ENCODE measurements at places on chromosomes 7 and 10.
A peak's percentile ranks its signal among the peaks of the same experiment; 100 is the strongest.

DNA sequence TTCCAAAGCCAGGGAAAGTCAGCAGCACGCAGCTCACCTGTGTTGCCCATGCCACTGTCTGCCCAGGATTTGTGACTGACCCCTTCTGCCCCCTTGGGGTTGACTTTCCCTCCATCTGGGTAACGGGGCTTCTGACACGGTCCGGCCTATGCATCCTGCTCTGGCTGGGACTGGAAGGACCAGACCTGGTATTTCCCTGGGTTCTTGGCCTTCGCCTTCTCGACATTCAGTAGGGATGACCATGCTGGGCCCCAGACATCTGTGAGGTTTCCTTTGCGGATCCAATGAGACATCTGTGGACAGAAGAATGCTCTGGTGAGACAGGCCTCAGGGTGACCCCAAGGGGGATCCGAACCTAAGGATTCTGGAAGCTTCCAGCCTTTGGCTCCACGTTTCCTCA is 34.2 kb upstream of the ZNF716 start:
- no peak for DNase-seq

GRCh38 chr10:50619166-50619565 is 4.6 kb downstream of the SGMS1 start:
- DNase-seq: no peak

- no peak for DNase-seq
Measured at GRCh38 chr10:47225928-47226645, 73.9 kb upstream of the GDF10 start.

GRCh38 chr7:31192986-31193385 is 140.9 kb downstream of the ADCYAP1R1 start:
- DNase-seq: no peak

- no peak for DNase-seq
Measured at GRCh38 chr10:96840841-96841518, 8.9 kb downstream of the LCOR start.

- DNase-seq: no peak
Measured at GRCh38 chr10:129851941-129852640, 112.0 kb downstream of the EBF3 start.

- DNase-seq: no peak
Measured at GRCh38 chr7:98278408-98278807, 3.1 kb upstream of the BRI3 start.

DNA sequence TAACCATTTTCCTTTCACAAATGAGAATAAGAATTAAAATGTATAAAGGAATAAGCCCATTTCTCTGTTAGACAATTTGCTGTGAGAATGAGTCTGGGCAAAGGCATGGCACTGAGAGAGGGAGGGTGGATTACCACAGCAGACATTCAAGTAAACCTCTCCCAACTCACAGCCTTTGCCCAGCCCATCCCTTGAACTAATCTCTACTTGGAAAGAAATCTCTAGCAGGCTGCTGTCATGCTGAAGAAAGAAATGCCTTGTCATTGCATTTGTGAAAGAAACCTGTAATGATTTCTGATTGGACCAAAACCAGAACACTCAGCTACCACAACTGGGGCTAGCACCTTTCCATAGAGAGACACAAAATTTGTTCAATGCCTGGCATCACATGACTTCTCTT is 39.2 kb downstream of the CH25H start:
- no peak for DNase-seq

GRCh38 chr7:133746847-133747246 is 380.3 kb upstream of the LRGUK start:
- no peak for DNase-seq

DNA sequence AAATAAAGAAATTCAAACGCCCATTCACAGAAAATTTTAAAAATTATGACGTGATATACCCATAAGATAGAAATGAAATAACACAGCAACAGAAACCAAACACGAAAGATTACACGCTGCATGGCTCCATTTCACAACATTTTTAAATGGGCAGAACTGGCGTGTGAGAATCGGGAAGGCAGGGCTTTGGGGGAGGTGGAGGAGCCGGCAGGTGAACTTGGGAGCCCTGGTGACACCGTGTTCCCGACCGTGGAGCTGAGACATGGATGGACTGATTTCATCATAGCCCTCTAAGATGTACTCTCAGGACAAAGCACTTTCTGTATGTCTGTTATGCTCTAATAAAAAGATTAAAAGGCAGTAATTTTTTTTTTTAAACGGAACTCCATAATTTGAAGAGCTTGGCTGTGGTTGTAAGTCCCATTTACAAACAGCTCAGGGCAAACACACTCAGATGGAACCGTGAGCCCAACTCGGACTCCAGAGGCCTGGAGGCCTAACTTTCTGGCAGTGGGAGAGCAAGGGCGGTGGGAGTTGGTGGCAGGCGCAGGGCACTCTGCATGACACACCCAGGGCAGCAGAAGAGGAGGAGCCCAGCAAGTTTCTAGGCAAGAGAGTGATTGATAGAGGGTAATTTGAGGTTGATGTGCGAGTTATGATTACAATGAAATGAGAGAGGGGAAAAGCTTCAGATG is 203.4 kb downstream of the MAD1L1 start:
- no peak for DNase-seq

DNA sequence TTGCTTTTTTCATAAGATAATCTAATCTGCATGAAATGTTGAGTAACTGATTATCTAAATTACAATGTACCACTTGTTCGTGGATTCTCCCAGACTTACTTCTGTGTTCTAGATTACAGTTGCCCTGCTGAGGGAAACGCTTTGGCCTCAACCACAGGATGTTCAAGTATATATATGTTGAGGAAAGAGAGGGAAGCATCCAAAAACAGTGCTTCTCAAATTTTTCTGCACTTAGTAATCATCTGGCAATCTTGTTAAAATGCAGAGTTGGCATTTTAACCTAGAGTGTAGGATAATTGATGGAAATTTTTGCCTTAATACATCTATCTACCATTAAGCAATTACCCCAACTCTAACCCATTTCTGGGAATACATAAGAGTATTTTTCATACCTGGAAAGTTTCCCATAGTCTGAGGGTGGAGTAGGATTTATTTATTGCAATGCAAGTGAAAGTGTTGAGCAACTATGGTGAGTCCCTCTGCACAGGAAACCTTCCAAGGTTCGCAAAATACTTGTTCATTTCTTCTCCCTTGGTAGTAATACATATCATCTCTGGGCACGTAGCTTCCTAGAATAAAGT is 59.6 kb upstream of the C1GALT1 start:
- DNase-seq: no peak

- no peak for DNase-seq
Measured at GRCh38 chr7:108372618-108373017, 83.6 kb downstream of the NRCAM start.

- DNase-seq: no peak
Measured at GRCh38 chr7:39691821-39692220, 68.4 kb downstream of the RALA start.

GRCh38 chr7:138000081-138000701 is 1.7 kb downstream of the CREB3L2 start:
- no peak for DNase-seq

GRCh38 chr7:114051871-114052331 is 133.1 kb upstream of the PPP1R3A start:
- DNase-seq: no peak

DNA sequence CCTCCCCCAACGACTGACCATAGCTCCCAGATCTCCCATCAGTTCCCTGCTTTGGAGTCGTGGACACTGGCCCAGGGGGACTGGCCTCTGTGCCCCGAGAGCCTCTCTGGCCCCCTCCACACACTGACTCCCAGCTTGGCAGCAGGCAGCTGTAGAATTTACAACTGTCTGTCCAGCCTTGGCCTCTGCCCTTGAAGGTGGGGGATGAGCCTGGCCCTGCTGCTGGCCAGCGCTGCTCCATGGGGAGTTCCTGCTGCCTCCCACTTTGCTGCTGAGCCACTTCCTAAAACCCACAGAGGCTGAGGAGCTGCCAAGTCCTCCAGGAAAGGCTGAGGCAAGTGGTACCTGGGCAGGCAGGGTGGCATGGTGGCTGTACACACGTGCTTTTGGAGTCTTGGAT is 147.1 kb downstream of the WDR11 start:
- DNase-seq: no peak

- no peak for DNase-seq
Measured at GRCh38 chr10:72037266-72037665, 51.1 kb downstream of the SPOCK2 start.

- DNase-seq: no peak
Measured at GRCh38 chr10:13347043-13347499, 1.0 kb downstream of the SEPHS1 start.

- no peak for DNase-seq
Measured at GRCh38 chr7:43569424-43569823, 13.5 kb upstream of the STK17A start.

GRCh38 chr10:22308390-22308789 is 7.8 kb upstream of the COMMD3 start:
- no peak for DNase-seq

DNA sequence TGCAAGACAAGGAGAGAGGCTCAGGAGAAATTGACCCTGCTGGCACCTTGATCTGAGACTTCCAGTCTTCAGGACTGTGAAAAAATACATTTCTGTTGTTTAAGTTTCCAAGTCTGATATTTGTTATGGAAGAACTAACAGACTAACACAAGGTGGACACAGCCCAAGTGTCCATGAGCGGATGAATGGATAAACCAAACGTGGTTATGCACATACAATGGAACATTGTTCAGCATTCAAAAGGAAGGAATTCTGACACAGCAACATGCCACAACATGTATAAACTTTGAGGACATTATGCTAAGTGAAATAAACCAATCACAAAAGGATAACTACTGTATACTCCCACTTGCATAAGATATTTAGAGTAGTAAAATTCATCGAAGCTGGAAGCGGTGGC is 76.5 kb downstream of the FAM13C start:
- no peak for DNase-seq

DNA sequence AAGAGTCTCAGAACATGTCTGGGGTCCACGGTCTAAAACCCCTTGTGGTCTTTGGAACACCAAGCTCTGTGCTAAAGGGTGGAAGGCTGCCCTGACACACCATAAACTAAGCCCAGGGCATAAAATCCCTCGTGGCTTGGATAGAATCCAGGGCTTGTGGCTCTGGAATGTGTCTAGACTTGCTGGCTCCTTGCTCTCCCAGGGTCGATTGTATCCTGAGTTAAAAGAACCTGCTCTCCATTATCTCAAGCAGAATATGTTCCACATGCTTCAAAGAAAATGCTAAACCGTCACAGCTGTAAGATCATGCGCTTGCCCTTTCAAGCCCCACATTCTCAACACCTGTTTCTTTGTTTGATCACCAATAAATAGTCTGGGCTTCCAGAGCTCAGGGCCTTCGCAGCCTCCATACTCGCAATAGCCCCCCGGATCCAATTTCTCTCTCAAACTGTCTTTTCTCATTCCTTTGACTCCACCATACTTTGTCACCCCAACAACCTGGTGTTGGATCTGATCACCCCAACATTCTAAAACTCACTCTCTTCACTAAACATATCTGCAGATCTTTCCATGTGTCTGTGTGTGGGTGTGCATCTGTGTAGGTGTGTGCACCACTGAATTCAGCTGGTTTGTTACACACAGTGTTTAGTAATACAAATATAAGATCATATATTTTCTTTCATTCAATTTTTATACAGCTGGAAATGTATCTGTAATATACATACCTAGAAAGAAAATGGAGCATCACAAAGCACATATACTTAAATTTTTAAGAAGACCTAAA is 238.5 kb downstream of the ZMYND11 start:
- no peak for DNase-seq

DNA sequence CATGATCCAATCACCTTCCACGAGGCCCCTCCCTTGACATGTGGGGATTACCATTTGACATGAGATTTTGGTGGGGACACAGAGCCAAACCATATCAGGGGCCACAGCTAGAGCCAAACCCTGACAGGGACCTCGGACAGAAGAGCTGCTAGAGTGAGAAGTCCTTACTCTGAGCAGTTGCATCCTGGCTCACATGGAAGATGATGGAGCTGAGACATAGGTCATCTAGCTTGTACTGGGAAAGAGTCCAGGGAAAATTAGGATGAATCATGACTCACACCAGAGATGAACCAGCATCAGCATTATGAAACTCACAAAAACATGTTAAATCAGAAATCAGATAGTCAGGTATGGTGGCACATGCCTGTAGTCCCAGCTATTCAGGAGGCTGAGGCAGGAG is 12.8 kb upstream of the FMC1 start:
- DNase-seq: no peak

GRCh38 chr7:20083781-20084180 is 133.4 kb downstream of the MACC1 start:
- DNase-seq: no peak

DNA sequence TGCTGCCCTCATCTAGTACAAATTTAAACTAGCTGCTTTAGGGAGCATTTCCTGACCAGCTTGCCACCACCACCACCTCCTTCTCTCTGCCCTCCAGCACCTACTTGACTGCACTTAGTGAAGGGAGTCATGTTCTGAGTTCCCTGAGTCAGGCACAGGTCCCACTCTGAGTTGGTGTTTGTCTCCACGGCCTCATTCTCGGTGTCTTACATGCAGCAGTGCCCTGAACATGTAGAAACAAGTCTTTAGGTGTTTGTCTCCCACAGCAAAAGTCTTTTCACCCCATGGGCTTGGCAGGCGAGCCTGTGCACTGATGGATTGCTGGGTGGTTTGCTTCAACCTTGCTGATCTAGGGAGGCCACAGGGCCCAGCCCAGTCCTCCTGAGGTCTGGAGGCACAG is 16.9 kb downstream of the TSPAN14 start:
- DNase-seq: no peak

DNA sequence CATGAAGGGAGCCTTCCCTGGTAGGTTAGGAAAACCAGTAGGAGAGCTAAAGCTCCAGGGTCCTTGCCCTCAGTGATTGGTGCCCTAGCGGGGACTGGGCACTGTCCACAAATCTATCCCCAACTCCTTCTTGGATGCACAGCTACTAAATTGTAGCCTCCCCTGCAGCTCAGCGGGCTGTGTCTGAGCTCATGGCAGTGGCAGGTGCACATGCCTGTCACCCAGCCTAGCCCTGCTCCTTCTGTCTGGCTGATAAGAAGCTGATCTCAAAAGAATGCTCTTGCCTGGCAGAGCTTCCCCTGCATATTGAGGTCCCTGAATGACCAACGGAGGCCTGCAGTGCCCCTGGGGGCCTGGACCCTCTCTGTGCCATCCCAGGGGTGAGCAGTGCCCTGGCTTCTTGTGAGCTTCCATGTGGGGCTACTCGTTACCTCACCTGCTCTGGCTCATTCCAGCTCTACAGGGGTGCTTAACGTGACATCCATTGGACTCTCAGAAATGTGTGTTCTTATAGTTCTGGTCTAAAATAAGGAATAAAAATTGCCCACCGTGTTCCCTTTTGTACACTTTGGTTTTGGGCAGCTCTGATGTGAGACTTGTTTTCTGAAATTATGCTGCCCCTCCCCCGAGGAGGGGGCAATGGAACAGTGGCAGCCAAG is 59.8 kb upstream of the ANTXRL start:
- no peak for DNase-seq

- peak; percentile 71 for DNase-seq
Measured at GRCh38 chr7:50349963-50350944, 45.7 kb downstream of the IKZF1 start.

- DNase-seq: no peak
Measured at GRCh38 chr10:5603091-5603847, 63.1 kb downstream of the ASB13 start.

- DNase-seq: no peak
Measured at GRCh38 chr10:63760034-63760707, 239.0 kb downstream of the REEP3 start.
